ENCODE measurements at places on chromosomes 3 and 15.

GRCh38 chr3:194879126-194879877 lies 193.6 kb downstream of the FAM43A start:
- no peak for DNase-seq

GRCh38 chr15:68017201-68017600 lies 36.9 kb upstream of the PIAS1 start:
- DNase-seq, result no peak

- no peak for DNase-seq
These were observed 2.1 kb upstream of the ALDH1A3 start for GRCh38 chr15:100877551-100877950.

- DNase-seq, result no peak
These were observed 28.4 kb upstream of the MEF2A start for GRCh38 chr15:99537344-99537743.

DNA sequence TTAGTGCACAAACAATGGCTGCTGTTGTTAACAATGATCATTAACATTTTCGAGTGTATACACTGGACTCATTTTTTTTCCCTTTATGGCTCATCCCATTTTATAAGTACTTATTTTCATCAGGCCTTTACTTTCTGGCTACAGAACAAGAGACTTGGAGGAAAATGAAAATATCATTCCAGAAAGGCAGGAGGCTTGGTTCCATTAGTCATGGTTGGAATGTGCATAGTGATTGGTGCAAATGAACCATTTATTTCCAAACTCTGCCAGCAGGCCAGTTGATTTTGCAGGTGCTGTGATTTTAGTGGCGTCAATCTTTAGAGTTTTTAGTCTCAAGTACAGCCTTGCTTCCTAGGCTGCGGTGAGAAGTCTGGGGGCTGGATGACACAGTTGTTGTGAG lies 151.8 kb downstream of the ITPR1 start:
- no peak for DNase-seq

DNA sequence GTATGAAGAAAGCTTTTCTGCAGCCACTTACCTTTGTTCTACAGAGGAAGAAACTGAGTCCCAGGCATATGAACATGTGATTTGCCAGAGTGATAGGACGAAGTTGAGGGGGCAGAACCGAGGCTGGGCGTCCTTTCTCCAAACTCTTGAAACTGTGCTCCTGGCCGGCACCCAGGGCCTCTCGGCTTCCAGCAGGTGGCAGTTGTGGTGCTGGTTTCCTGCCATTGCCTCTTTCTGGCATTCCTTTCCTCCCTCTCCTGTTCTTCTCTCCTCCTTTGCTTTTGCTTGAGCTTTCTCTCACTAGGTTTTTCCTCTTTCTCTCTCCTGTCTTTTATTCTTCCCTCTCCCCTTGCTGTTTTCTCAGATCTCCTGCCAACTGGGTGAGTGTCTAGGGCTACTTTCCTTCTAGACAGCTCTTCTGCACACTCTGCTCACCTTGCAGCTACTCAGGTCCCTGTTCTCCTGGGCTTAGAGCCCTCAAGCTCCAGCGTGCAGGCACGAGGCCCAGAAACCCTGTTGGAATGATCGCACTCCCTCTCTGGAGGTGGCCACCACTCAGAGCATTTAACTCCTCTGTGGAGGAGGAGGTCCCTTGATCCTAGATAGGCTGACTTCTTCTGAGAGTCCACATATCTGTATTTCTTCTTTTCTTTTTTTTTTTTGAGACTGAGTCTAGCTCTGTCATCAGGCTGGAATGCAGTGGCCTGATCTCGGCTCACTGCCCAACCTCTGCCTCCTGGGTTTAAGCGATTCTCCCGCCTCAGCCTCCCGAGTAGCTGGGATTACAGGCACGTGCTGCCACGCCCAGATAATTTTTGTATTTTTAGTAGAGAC lies 26.2 kb downstream of the TRAK1 start:
- no peak for DNase-seq

GRCh38 chr3:153252963-153253362 lies 90.9 kb downstream of the RAP2B start:
- no peak for DNase-seq

- DNase-seq, result no peak
These were observed 65.6 kb downstream of the TMEM212 start for GRCh38 chr3:171908731-171909130.

DNA sequence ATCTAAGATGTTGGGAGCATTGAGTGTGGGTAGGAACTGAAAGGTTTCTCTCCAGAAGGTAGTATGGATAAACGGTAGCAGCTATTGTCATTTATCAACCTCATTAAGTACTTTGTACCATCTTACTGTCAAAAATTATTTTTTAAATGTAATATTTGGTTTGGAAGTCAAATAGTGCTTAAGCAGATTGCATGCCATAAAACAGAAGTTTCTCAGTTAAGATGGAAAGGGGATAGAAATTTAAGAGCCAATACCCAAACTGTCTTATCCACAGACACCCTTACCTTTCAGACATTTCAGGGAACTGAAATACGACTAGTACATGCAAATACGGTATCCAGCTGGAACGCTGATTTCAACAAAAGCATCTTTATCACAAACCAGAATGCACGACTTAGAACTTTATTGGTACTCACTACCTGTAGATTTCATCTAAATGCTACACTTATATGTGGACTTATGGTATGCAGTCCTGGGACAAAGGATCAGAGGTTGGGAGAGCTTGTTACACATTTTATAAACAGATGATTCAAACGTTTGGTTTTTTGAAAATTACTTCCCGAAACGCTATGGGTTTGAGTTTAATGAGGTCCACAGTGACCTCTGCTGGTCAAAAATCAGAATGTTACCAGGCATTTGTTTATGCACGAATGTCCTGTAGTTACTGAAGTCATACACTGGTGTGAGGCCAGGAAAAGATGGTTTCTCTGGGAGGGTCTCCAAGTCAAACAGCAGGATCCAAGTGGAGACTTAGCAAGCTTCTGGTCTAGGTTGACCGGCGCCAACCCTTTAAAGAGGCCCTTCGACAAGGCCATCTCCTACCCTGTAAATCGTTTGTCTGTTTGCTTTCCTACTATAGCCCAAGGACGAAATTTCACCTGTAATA lies 45.7 kb upstream of the DUT start:
- no peak for DNase-seq

DNA sequence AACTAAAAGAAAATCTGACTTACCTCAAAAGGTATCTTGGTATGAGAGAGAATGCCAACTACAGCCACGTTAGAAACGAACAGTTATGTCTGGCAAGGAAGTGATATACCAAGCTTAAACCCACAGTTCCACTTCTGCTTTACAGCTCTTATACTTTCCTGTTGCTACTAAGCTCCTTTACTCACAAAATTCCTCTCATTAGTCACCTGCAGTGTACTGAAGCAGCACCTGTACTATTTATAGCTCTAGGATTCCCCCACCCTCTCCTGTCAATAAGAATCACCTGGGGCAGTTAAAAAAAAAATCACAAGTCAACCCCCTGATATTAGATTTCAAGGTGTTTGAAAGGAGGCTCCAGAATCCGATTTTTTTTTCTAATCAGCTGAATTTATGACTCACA lies 2.9 kb upstream of the TMEM266 start:
- DNase-seq, result no peak
